ENCODE measurements at places on chromosomes 3 and 15. TPM values are rescaled to one million over a fixed set of nuclear protein-coding genes. Genes with fewer than 3 reads are reported as not detected.

- no peak for ATAC-seq
- no peak overlapping the region for H3K27ac ChIP-seq
- no peaks in the 10 kb centered on the region for H3K4me1 ChIP-seq
- H3K36me3 ChIP-seq: no peaks in the 10 kb centered on the region
- H3K27me3 ChIP-seq: peaks cover under 1% of the 10 kb centered on the region
These were observed 327.1 kb upstream of the TBC1D5 start for GRCh38 chr3:18069568-18069967.

- H3K36me3 ChIP-seq: peaks cover 73% of the 10 kb centered on the region
- H3K27me3 ChIP-seq: no peaks in the 10 kb centered on the region
- H3K4me3 ChIP-seq: peak overlapping the region; percentile 68
- H3K27ac ChIP-seq: peak overlapping the region; percentile 89
- peaks cover 24% of the 10 kb centered on the region for H3K4me1 ChIP-seq
These were observed 34.7 kb downstream of the ANXA2 start for GRCh38 chr15:60363087-60363549.

DNA sequence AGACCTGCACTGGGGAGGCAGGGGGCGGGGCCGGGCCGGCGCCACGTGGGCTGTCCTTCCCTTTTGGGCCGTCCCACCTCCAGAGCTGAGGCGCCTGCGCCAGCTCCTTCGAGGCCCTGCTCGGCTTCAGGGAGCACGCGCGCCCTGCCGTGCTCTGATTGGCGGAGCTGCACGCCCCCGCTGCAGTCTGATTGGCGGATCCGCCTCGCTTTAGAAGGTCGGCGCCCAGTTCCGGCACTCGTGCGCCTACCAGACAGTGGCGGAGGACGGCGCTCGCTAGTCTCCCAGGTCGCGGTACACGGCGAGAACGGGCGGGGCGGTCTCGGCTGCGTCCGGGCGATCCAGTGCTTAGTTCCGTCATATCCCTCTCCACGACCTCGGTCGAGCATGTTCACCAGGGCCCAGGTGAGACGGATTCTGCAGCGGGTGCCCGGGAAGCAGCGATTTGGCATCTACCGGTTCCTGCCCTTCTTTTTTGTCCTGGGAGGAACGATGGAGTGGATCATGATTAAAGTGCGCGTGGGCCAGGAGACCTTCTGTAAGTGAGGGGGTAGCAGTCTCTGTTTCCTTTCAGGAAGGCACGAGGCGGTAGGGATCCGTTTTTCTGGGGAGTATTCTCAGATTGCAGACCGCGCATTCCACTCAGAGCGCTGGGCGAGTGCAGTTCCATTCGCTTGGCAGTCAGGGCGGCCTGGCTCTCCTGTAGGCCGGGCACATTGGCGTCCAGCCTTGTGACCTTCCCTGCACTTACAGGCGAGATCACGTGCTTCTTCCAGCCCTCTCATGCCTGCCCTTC, at the start of gene UQCC5:
Gene UQCC5 (plus strand): TSS at position 237 of the 796 bp plus-strand sequence. CDS start 151 bp downstream, at position 388.
- H3K27me3 ChIP-seq: no peaks in the 10 kb centered on the region
- H3K4me1 ChIP-seq: peaks cover 28% of the 10 kb centered on the region
- H3K4me3 ChIP-seq: peak within 1 kb of the TSS; percentile 88
- ATAC-seq: peak; percentile 92

GRCh38 chr3:150292891-150293290, 115.2 kb upstream of the TSC22D2 start:
- no peak overlapping the region for H3K27ac ChIP-seq
- H3K4me1 ChIP-seq: no peaks in the 10 kb centered on the region
- H3K27me3 ChIP-seq: peaks cover 8% of the 10 kb centered on the region
- ATAC-seq: no peak
- no peak overlapping the region for H3K4me3 ChIP-seq

ALDH1A3 gene
- total RNA-seq: not detected

Data from activated T-helper 17 cell treated with anti-CD3 and anti-CD28 coated beads, Interleukin-2, amount 50 U/mL, for 72 hours (primary cell).